Chondrocyte (in vitro differentiated cells): ENCODE measurements at places on chromosomes 6 and 20. TPM values are rescaled to one million over a fixed set of nuclear protein-coding genes. Genes with fewer than 3 reads are reported as not detected.

GRCh38 chr20:9112541-9113515 is 43.9 kb downstream of the PLCB4 start:
- DNase-seq = no peak

DNA sequence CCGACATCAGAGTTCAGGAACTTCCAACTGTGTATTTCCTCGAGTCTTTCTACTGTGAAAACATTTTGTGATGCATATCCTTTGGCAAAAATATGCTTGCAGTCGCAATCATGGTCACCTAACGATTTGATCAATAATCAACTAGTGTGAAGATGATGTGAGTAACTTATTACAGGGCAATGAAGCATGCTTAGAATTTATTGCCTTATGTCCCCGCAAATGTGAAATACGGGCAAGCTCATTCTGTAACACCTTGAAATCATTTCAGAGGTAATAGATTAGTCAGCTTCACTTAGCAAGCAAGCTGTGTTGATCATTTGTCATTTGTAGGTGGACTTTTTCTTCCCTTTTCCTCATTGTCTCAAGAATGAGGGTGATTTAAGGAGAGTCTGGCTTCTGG is 67.9 kb upstream of the DOK5 start:
- DNase-seq = no peak

- DNase-seq = no peak
These were observed 35.9 kb downstream of the EPM2A start for GRCh38 chr6:145699462-145699861.

BTNL2 gene
- not detected in 3 replicates for total RNA-seq

DNA sequence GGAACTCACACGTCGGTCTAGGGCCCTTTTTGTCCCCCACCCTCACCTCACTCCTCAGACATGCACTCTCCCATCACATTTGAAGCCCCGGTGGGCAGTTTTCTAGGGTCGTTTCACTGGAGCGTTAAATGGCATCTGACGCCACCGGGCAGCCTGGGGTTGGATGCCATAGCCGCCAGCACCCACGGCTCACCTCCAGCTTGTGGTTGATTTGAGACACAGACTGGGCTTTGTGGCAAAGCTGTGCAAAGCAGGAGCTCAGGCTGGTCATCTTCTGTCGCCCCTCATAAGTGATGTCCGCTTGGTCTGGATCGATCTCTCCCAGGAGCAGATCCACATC is 530 bp downstream of the GOPC start:
- DNase-seq = no peak

DNA sequence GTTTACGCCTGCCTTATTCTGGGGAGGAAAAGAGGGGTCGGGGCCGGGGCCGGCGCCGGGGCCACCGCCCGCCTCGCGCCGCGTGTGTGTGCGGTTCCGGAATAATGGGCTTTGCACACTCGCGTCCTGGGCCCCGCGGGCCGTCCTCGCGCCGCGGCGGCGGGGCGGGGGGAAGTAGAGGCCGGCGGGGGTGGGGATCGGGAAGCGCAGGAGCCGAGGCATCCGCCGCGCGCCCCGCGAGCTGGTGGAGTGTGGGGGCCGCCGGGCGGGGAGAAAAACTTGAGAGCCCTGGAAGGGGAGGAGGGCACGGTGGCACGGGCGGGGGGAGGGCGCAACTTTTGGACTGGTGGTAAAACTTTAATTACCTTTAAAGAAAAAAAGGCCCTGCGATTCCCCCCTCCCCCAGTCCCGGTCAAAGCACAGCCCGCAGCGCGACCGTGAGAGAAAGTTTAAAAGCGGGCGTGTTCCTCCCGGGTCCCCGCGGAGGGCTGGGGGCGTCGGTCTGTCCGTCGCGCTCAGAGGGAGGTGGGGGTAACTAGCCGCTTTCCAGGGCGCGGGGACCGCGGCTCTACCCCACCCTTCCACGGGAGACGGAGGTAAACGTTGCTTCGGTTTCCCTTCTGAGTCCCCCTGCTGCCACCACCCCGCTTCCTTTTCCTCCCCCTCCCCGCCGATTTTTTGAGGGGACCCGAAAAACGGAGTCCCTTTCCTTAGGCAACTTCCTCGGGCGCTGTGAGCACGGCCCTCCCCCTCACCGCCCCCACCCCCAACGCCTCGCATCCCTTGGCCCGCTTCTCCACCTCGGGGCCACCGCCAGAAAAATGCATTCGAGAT is 1.9 kb downstream of the L3MBTL3 start:
- DNase-seq = no peak

SLA2 gene
- total RNA-seq = 0.24 TPM in 1 of 3 replicates, not detected in the others

RNF182 gene
- 3.7 to 6.6 TPM (median 5.3 TPM) in 3 replicates for total RNA-seq

DEFB132 gene
- total RNA-seq = not detected in 3 replicates

GRCh38 chr6:33488339-33488738 is 34.0 kb downstream of the ZBTB9 start:
- DNase-seq = no peak

DNA sequence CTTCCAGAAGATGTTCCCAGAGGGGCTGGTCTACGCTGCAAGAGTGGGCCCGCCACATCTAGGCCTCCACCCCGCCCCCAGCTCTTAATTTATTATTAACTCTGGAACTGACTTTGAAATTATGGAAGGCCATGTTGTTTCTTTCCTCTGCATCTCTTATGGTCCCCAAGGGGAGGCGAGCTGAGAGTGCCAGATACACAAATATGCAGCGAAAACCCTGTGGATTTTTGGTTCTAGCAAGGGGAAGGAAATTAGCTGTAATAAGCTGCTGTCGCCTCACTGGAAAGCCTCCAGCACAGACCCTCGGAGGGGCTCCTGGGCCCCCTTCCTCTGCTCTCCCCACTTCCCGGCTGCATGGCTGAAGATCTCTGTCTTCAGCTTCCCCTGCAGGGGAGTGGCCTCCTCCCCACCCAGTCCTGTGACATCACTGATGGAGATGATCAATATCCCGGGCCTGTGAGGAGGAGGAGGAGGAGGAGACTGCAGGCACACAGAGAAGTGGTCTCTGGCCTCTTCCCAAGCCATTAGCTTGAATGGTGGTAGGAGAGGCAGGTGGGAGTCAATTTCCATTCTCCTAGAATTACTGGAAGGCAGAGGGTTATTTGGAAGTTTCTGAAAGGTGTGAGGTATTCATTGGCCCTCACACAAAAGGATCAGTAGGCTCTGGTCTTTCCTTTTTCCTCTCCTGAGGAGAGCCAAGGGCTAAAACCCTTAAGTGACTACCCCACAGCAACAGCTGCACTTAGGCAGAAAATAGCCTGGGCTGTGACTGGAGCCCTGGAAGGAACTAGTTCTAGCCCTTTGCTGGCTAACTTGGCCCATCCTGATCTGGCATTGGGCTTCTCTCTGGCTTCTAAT is 39.7 kb upstream of the CCDC167 start:
- no peak for DNase-seq

DNA sequence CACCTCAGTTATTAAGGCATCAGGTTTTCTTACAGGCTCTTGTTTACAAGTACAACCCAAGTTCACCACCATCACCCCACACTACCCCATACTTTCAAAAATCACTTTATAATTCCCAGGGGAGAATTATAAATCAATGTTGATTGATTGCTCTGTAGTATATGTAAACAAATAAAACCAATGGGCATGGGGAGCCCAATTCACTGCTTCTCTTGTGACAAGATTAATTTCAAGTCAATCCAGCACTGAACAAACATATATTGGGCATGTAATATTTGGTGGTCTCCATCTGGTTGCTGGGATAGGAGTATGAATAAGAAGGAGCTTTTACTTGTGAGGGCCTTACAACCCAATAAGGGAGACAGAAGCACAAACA is 95.8 kb downstream of the CLVS2 start:
- DNase-seq = no peak

DNA sequence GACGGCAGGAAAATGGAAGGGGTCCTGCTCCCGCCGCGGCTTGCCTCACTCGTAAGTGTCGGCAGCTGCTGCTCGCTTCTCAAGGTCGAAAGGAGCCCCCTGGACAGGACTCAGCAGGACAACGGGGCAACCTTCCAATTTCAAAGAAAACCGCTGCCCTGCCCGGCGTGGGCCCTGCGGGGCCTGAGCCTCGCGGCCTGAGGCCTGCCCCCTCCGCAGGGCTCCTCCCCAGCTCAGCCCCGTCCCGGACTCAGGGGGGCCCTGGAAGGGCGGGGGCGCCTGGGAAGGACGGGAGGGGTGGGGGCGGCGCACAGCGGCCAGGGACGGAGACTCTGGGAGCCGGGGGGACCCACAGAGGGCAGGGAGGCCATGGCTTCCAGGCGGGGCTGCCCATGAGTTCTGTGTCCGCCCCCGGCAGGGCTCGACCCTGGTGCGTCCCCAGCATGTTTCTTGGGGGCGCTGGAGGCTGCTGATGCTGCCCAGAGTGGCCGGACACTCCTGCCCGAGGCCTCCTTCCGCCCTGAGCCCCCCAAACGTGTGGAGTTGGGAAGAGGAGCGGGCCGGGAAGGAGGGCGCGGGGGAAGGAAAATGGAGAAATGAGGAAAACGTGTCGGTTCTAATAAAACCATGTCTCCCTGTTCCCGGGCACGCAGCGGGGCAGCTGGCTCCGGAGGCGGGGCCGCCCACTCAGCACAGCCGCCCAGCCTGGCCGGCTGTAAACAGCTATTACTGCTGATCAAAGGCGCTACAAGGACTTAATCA is 114.6 kb downstream of the DLL1 start:
- DNase-seq = no peak

DNA sequence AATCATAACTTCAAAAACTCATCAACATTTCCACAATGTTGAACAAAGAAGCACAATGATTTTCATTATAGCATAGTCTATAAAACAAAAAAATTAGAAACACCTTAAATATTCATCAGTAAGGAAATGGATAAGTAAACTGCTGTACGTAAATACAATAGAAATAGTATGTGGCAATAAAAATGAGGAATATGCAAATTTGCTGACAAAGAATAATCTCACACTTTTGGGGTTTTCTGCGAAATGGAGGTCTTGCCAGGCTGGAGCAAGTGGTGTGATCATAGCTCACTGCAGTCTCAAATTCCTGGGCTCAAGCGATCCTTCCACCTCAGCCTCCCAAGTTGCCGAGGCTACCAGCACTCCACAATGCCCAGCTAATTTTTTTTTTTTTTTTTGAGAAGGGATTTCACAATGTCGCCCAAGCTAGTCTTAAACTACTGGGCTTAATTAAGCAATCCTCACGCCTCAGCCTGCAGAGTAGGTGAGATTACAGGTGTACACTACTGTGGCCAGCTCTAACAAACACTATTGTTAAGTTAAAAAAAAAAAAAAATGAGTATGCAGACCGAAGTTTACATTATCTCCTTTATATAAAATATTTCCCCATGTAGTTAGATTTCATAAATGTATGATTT is 58.8 kb upstream of the SMIM28 start:
- no peak for DNase-seq

DNA sequence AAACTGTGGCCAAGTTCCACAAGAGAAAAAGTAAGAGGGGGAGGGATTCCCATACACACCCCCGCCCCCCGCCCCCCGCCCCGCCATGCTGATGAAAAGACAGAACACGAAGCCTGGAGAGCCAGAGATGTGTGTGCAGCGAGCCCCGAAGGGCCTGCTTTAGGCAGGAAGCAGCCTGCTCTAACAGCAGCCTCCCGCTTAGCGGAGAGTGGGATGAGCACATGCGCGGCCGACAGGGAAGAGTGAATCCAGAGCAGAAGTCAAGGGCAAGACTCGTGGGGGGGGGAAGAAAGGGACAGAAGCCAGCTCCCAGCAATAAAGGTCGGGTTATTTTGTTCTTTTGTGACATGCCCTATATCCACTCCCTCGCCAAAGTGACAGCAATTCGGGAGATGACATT is 67.2 kb upstream of the PTGIS start:
- DNase-seq = no peak

GRCh38 chr20:50744143-50744792 is 12.9 kb downstream of the PARD6B start:
- DNase-seq = no peak

RRAGD gene
- total RNA-seq = 8.9 to 18.8 TPM (median 17.9 TPM) in 3 replicates

TUBB2A gene
- 212 to 290 TPM (median 223 TPM) in 3 replicates for total RNA-seq

GRCh38 chr20:45456632-45457031 is 12.9 kb upstream of the WFDC2 start:
- no peak for DNase-seq

MBOAT1 gene
- 1.1 to 2.9 TPM (median 1.2 TPM) in 3 replicates for total RNA-seq

ARHGAP40 gene
- not detected in 3 replicates for total RNA-seq

PRND gene
- total RNA-seq = not detected in 3 replicates

DNA sequence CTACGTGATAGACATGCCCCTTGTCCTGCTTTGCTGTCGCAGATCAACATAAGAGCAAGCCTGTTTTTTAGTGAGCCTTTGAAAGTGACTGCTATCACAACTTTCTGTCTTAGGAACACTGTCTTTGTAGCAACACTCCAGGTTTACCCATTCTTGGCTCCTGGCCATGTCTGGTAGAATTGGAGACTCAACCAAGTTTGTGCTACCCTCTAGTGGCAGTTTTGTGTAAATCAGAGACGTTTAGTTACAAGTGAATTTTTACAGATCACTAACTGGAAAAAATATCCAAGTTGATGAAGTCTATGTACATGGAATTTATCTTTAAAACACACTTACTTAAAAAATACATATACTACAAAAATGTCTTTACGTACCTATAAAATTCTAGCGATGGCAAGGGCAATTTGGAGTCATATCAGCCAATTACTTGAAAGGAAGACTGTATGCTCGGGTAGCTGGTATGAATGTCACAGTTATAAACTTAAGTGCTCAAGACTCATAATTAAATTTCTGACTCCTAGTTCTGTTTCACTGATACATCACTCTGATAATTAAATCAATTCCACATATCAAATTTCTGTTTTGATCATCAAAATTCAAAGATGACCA is 101.4 kb downstream of the ADGB start:
- no peak for DNase-seq

DNA sequence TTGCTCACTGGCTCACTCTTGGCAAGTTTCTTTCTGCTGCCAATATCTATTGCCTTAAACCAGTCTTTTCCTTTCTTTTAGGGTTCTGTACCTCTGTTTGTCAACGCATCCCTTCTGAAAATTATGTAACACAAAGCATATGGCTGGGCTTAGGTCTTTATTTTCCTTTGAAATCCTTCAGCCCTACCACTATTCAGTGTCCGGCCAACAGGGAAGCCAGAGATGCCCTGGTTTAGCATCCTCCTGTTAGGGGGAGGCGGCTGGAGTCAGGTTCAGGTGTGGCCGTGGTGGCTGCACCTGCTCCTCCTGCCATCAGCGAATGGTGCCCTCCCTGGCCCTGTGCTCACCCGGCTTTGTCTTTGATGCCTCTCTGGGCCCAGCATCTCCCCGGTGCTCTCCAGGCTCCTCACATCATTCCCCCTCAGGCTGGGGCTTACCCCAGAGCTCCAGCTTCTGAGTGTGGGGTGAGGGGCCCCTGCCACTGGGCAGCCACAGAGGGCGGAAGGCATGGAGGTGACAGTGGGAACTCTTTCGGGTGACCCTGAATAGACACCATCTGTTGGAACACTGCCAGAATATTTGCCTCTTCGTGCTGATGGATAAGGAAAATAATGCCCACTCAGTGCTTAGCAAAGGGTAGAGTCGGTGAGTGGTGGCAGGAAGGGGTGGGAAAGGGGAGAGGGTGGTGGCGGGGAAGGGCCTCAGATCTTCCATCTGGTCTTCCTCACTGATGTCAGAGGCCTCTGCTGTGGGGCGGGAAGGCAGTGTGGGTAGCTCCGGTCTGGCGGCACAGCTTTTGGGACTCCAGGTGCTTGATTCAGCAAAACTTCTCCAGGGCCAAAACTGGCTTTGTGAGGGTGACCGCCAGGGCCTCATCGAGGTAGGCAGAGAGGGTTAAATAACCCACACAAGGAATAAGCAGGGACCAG is 97.2 kb downstream of the DACT2 start:
- no peak for DNase-seq
